Lung microvascular endothelial cell (primary cell): ENCODE measurements at places on chromosomes 3 and 15. TPM values are rescaled to one million over a fixed set of nuclear protein-coding genes. Genes with fewer than 3 reads are reported as not detected.

Gene WDR49
- total RNA-seq = 0.20 and 0.22 TPM in 2 replicates

GRCh38 chr3:190031887-190032752 lies 88.6 kb downstream of the P3H2 start:
- DNase-seq = no peak

DNA sequence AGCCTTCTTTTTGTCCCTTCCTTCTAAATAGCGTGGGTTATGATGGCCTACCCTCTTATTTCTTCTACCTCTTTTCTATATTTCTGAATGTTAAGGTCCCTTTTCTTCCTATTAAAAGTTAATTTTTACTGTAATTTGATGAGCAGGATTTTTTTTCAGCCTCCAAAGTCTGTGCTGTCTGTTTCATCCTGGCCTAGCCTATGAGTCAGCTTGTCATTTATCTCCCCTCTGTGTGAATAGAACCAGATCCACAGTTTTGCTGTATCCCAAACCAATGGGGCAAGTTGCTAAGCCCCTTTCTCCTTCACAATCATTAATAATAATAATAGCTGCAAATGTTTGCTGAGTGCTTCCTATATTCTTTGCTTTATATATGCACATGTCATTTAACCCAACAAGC lies 18.1 kb upstream of the C3orf38 start:
- DNase-seq = no peak

Gene CACNA2D3
- not detected in 2 replicates for total RNA-seq

Gene CD276
- total RNA-seq = 21.4 and 41.4 TPM in 2 replicates

Gene ELL3
- total RNA-seq = 1.5 and 1.8 TPM in 2 replicates

DNA sequence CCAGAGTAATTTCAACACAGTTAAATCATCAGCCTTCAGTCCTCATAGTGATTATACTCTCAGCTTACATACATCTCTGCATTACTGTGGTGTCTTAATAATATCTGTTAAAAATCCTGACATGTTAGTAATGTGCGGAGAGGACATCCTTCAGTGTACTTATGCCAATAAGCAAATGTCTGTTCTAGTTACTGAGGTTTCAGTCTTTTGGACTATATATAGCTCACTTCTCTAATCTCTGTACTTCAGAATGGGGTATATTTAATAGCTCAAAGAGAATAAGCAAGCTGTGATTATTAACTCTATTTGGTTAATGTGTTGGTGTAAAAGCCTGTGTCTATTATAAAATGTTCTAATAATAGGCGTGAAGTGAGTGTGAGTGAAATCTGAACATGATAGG lies 28.9 kb upstream of the OSTN start:
- no peak for DNase-seq

DNA sequence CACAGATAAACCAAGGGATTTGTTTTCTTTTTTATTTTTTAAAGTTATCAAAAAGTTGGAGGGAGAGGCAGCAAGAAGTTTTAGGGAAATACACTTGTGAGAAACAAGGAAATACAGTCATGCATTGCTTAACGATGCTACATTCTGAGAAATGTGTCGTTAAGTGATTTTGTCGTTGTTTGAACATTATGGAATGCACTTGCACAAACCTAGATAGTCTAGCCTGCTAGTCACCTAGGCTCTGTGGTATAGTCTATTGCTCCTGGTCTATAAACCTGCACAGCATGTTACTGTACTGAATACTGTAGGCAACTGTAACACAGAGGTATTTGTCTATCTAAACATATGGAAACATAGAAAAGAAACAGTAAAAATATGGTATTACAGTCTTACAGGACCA lies 2.0 kb upstream of the NFKBIZ start:
- DNase-seq = no peak

Gene TM2D3
- total RNA-seq = 28.1 and 63.5 TPM in 2 replicates

GRCh38 chr15:85044251-85044853 lies 62.7 kb downstream of the PDE8A start:
- peak; percentile 83 for DNase-seq

Gene RLBP1
- not detected in 2 replicates for total RNA-seq

- DNase-seq = peak; percentile 94
Observed at GRCh38 chr3:123660900-123661299, 76.0 kb upstream of the HACD2 start.

- no peak for DNase-seq
Observed at GRCh38 chr15:70323111-70323851, 225.6 kb upstream of the TLE3 start.

- no peak for DNase-seq
Observed at GRCh38 chr15:38864827-38865581, 300.4 kb upstream of the RASGRP1 start.

Gene CCR3
- total RNA-seq = not detected in 2 replicates

DNA sequence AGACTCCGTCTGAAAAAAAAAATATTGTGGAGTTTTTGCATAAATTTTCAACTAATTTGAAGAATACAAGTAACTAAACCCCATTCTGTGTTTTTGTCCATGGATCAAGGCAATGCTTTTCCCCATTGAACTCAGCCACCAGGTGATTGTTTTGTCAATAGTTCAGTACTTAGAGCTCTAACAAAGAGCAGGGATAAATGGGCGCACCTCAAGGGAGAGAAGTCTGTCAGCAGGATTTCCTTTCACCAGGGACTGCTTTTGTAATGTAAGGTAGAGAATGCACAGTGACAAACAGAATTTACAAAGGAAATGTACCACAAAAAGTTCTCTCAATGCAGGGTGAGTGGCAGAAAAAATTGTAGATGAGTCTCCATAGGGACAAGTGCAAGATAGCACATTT lies 10.8 kb upstream of the ATP13A5 start:
- DNase-seq = no peak

GRCh38 chr3:140433431-140433830 lies 244.4 kb upstream of the TRIM42 start:
- no peak for DNase-seq

DNA sequence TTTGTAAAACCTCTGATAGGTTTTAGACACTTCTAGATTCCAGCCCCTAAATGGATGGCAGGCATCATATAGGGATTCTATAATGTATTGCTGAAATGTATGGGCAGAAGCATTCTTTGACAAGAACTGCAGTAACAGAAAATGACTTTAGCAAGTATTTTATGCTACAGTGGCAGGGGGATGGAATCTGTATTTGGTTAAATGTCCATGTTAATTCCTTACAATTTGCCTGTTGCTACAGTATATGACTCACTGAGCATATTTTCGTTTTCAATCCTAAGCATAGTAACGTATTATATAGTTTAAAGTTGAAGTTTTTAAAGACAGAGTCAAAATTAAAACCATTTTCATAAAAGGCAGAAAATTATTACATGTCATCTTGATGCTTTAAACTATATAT lies 150.1 kb downstream of the MEX3B start:
- no peak for DNase-seq

DNA sequence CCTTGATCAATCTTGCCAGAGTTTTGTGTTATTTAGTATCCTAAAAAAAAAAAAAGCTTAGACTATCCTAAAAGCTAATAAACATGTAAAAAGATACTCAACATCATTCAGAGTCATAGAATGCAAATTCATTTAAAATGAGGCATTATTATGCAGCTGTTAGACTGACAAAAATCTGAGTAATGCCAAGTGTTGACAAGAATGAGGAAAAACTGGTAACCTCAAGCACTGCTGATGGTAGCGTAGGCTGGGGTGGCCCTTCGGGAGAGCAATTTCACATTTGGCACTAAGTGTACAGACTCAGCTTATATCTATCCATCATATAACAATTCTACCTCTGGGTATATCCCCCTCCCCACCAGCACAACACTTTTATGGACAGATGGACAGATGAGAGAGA lies 280.4 kb downstream of the RAP2B start:
- no peak for DNase-seq

DNA sequence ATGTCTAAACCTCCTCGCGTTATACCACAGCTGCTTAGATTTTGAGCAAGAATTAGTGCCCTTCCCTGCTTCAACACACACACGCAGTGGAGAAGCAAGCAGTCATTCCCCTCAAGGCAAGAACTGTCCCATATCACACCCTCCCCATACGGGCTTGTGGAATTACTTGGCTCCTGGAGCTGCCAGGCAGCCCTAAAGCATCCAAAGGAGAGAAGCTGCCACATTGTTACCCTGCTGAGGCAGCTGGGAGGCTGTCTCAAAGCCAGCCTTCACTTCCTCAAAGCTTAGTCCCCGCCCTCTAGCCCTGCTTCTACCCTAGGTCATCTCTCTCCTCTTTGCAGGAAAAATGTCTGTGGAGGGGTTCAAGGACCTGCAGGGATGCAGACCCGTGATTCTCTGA lies 153.4 kb downstream of the RORA start:
- no peak for DNase-seq

Gene SUSD5
- under 0.01 and 0.87 TPM in 2 replicates for total RNA-seq

- DNase-seq = no peak
Observed at GRCh38 chr3:35707904-35708303, 68.6 kb downstream of the ARPP21 start.

Gene DENND6A
- 18.8 and 19.4 TPM in 2 replicates for total RNA-seq

DNA sequence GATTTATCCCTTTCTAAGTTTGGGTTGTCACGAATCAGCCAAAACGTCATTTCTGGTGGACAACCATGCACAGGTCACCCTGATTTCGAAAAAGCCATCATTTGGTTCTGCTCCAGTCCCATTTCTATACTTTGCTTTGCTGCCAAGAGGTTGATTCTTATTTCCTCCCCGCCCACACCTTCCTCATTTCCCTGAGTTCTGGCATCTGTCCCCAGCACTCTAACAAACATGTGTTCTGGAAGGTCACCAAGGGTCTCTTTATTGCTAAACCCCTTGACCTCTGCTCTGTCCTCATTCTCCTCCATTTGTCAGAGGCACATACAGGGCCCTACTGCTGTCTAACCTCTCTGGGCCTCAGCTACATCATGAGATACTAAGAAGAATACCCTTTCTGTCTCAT lies 36.4 kb upstream of the PTPRG start:
- DNase-seq = peak; percentile 63

Gene CHDH
- under 0.01 TPM in 2 replicates for total RNA-seq

- peak; percentile 43 for DNase-seq
Observed at GRCh38 chr15:74317820-74318375, 49.5 kb downstream of the CYP11A1 start.

Gene CLSTN2
- total RNA-seq = under 0.01 and 0.20 TPM in 2 replicates

DNA sequence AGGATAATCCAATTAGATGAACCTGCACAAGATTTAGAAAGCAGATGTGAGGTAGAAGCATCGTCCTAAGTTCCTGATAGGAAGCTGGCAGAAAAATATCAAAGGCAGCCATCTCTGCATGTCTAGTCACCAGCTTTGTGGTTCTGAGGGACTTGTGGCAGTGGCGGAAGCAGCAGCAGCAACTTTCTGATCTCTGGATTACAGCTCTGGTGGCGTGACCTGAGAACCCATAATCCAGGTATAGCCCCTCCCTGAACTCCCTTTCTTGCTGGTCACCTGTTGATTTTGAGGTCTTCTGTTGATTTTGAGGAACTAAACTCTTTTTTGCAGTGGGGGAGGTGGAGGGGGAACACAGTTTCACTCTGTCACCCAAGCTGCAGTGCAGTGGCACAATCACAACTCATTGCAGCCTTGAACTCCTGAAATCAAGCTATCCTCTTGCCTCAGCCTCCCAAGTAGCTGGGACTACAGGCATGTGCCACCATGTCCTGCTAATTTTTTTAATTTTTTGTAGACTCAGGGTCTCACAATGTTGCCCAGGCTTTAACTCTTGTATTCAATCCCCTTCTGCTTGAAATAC lies 7.9 kb downstream of the FSIP1 start:
- no peak for DNase-seq

- no peak for DNase-seq
Observed at GRCh38 chr3:21734746-21735145, 16.3 kb downstream of the ZNF385D start.

DNA sequence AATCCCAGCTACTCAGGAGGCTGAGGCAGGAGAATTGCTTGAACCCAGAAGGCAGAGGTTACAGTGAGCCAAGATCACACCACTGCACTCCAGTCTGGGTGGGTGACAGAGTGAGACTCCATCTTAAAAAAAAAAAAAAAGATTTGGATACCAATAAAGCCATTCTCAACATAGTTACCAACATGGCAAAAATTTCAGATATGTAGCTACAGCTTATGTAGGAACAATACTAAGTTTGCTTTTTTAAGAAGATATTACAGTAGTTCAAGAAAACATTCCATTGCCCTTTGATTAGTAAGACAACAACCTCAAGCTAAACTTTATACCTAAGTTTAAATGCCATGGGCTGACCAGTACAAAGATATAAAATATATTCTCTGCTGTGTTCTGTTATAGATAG lies 34.4 kb downstream of the ZNF106 start:
- DNase-seq = no peak

GRCh38 chr3:74862476-74862875 lies 248.0 kb upstream of the CNTN3 start:
- no peak for DNase-seq

GRCh38 chr3:34237946-34238345 lies 439.5 kb downstream of the PDCD6IP start:
- no peak for DNase-seq

DNA sequence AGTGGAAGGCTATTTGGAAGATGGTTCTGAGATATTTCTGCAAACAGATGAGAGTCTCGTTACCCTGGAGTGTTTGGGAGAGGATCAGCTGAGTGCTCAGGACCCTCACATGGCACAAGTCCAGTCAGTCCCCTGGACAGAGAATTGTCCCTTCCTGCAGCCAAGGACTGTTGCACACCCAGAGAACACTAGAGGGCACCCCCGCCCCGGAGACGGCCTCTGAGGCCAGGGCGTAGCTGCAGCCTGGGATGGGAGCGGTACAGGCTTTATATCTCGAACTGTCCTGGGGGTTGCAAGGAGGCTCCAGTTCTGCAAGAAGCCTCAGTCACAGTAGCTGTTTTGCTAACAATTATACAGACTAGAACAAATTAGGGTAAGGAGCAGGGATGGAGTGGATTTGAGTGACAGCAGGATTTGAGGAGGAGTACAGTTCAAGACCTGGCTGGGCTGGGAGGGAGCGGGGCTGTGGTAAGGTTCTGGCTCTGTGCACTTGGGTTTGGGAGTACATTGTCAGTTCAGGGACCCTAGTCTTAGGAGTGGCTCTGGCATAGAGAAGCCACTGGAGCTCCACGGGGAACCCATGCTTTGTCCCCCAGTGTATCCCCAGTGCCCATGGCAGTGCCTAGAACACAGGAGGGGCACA lies 67.6 kb upstream of the HACD2 start:
- peak; percentile 85 for DNase-seq

Gene UQCC5
- total RNA-seq = 7.3 and 8.3 TPM in 2 replicates

Gene LSM3
- total RNA-seq = 6.0 and 7.4 TPM in 2 replicates

Gene RAD51
- 1.6 and 4.1 TPM in 2 replicates for total RNA-seq

Gene TMIE
- under 0.01 TPM in 1 of 2 replicates, not detected in the other for total RNA-seq

DNA sequence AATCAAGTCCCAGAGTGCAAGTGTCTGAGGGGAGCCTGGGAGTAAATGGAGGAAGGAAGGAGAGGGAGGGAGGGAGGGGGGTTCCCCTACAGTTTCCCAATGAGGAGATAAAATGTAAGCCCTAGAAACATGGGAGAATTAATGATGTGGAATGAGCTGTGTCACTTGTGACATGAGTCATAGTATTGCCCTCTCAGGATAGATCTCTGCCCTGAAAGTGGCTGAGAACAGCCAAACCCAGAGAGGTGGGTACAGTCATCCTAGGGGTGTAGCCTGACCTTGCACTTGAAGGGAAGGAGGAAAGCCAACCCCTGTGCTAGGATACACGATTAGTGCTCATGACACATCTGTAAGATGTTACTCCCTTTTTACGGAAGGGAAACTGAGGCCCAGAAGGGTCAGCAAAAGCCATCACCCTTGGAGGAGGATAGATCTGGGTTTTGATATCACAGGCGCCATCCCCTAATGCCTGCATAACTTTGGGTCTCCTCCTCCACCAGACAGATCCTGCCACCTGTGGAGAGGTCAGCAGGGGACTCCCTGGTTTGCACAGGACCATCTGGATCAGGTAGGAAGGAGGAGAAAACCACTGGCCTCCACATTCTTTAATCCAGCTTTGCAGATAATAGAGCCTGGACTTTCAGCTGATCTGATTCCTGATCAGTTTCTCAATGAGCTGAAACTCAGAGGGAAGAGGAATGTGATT lies 23.1 kb upstream of the USP3 start:
- DNase-seq = peak; percentile 24

GRCh38 chr15:59689626-59690236 lies 611 bp upstream of the BNIP2 start:
- DNase-seq = peak; percentile 44
